ENCODE measurements at places on chromosomes 6 and 20.

DNA sequence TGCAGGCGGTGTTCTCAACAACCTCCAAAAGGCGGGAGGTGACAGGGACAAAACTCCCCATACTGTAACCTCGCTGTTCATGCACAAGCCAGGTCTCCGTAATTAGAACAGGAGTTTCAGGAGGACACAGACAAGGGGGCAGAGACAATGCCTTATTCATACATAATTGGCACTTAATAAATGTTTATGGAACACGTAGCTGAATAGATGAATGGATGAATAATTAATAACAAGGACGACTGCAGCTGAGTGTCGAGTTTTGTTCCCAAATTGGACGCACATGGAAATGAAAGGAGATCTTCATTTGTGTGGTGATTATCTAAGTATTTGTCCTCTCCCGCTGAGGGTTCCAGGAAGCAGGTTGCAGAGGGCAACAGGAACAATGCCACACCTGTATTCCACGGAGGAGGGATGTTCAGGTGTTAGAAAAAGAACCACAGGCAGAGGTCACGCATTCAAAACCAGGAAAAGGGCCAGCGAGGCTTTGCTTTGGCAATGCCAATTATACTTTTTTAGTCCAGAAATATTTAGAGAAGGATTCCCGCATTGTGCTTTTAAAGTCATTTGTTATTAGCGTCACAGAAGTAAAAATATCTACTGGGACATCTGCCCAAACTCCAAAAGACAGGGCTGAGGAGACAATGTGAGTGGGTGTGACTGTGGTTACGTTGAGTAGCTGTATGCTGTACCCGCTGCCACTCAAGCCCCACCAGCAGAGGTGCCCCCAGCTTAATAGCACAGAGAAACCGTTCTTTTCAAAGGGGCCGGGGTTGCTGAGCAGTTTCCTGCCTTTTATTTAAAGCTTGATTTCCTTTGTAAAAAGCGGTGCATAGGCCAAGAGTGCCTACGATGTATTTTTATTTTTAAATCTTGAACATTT, 123.3 kb downstream of the PXDC1 start:
- DNase-seq = no peak

DNA sequence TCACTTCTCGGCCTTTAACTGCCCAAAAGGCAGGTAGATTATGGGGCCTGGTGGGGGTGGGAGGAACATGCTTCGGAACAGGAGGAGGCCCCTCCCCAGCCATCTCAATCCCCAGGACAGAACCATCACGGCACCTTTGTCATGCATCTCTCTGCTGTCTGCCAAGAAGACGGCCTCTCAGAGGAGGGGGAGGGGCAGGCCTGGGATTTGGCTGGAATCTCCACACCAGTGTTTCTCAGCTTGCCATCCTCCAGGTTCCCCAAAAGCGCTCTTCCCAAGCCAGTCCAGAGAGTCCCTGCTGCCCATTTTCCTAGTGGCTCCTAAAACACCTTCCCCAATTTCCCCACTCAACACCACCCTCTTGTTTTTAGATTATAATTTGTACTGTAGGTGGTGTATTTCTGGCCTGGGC, 2.5 kb upstream of the POU5F1 start:
- DNase-seq = no peak

GRCh38 chr20:11499101-11499634, 418.5 kb upstream of the BTBD3 start:
- DNase-seq = no peak

DNA sequence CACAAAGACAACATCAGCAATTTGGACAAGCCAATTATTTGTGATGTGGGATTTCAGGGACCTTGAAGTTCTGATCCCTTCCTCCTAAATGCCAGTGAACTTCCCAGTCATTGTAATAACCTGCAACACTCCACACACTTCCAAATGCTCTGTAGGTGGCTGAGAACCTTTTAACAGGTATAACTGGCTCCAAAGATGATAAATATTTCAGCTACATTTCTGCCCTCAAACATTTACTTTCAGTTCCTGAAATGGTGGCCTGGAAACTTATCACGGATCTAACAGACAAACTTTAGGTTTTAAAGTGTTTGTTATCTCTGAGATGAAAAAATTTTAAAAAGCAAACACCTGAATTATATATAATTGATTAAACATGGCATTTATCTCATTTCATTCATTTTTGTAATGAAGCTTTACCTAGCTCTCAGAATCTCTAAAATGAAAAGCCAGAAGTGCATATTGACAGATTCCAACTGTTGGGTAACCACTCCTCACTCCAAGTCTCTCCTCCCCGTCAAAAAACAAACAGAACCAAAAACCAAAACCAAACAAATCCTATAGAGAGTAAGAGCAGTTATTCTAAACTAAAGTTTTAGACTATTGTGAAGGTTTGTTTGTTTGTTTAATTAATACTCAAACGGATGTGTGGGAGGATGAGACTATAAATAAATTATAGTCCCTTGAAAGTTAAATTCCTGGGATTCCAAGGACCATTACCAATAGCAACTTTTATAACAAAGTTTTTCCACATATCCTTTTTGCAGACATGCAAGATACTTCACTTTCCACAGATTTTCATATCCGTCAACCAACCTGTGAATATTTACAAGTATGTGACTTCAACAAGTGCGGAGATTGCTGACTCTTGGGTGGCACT, 12.4 kb upstream of the KIAA0408 start:
- peak; percentile 23 for DNase-seq

DNA sequence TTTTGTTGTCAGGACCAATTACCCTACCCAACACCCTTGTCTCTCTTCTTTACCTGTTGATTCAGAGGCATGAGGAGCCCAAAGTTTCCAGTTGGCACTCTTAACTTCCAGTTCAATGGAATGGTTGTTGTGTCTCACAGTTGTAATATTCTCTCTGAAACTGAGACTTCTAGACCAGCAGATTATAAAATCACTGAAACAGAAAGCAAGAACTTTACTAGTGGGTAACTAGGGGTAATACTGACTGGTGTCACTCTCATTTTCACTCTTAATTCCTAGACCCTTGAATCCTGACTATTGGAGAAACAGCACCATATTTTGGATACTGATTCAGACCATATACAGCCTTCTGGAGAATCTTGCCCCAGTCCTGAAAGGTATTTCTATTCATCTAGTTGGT, 140.2 kb upstream of the MMS22L start:
- no peak for DNase-seq

- DNase-seq = peak; percentile 9
Observed at GRCh38 chr6:19988555-19988954, 151.4 kb downstream of the ID4 start.

DNA sequence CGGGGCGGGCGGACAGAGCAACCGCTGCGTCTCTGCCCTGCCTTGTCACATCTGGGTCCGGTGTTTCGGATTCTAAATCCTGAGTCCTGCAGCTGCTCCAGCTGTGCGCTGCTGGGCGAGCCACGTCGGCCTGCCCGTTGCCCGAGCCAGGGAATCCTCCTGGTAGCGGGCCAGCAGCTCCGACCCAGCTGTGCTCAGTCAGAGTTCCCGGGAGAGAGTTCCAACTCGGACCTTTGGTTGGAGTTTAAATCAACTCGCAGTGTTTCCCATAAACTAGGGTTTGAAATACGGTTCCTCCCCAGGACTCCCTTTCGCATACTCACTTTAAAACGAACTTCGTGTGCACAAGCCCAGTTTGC, 315 bp upstream of the PDE10A start:
- peak; percentile 61 for DNase-seq

DNA sequence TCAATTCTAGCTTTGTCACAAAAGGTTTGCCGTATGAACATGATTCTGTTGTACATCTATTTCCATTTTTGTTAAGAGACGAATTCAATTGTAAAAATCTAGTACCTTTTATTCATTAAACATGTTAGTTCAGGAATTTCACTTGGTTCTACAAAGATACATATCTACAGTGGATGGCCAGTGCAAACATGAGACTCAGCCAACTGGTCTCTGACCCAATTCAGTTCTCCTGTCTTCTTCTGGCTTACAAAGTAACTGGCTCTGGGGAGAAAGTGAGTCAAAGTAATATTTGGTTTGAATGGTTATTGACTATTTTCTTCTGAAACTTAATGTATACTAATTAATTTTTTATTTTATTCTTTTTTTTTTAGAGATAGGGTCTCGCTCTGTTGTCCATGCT, 70.0 kb downstream of the ESR1 start:
- DNase-seq = no peak

GRCh38 chr6:166672624-166673206, 45.7 kb upstream of the RPS6KA2 start:
- DNase-seq = no peak

GRCh38 chr6:134235937-134236751, 81.8 kb downstream of the SGK1 start:
- peak; percentile 90 for DNase-seq

DNA sequence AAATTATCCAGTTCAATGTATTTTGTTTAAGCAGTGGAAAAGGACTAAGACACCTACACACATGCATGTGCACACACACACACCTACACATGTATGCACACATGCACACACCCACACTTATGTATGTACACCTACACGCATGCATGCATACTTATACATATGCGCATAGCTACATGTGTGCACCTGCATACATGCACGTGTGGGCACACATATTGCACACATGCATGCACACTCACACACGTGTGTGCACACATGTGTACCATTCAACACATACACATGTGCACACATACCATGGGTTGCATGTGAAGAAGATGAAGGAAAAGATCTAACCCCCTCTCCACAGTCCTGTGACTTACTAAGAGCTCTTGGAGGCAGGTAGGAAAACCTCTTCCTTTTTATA, 122.0 kb upstream of the MAFB start:
- DNase-seq = no peak

DNA sequence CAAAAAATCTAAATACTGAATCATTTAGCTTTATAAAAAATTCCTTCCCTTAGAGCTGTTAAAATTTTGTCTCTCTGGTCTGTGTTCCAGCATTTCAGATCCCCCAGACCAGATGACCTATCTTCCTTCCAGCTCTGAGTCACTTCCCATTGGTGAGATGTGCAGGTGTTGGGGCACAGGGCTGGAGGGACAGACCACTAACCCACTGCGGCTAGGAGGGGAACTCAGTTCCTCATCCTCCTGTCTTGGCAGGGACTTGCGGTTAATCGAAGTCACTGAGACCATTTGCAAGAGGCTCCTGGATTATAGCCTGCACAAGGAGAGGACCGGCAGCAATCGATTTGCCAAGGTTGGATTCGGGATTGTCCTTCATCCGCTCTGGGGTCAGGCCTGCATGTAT, 6.0 kb downstream of the CNPY3 start:
- no peak for DNase-seq

DNA sequence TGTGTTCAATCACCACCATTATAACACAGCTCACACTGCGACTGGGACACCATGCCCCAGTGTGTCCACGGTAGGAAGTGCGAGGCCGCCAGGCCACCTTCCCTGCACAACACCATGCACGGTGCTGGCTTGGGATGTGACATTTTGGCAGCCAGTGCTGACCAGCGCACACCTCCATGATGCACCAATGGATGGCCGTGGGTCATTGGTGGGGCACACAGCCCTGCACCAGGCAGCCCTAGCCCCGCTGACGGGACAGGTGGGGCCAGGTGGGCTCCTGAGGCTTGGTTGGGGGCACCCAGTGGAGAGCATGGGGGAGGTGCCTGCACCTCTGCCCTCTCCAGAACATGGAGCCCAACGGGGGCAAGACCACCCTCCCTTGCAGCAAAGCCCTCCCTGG, 18.2 kb upstream of the FRMD1 start:
- DNase-seq = no peak

DNA sequence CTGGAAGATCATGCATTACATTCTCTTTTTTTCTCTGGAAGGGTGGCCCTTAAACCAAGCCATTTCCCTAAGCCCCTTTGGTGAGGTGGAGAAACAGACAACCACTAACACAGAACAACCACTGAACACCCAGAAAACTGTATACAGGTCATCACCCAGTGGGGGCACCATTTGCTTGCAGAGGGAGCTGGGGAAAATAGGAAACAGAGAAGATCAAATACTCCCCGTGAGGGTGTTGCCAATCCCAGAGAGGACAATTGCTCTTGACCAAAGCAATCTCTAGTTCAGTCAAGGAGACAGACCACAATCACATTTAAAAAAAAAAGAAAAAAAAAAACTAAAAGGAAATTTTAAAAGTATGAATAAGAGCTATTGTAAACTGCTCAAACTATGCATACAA, 865 bp upstream of the DAAM2 start:
- DNase-seq = no peak

DNA sequence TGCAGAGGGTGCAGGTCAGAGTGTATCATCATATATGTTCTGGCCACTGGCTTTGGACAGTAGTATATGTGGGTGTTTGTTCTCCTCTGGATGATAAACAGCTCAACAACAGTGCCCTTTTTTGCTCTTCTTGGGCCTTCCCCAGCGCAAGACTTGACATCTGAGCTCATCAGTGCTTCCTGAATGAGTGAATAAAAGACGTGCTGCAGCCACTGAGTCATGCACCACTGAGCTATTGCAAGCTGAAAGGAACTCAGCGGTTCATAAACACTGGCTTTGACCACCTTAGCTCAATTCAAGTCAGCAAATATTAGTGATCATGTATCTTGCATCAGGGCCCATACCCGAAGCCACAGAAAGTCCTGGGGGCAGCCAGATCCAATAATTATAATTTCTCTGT, 105.3 kb upstream of the KCNG1 start:
- DNase-seq = peak; percentile 97

DNA sequence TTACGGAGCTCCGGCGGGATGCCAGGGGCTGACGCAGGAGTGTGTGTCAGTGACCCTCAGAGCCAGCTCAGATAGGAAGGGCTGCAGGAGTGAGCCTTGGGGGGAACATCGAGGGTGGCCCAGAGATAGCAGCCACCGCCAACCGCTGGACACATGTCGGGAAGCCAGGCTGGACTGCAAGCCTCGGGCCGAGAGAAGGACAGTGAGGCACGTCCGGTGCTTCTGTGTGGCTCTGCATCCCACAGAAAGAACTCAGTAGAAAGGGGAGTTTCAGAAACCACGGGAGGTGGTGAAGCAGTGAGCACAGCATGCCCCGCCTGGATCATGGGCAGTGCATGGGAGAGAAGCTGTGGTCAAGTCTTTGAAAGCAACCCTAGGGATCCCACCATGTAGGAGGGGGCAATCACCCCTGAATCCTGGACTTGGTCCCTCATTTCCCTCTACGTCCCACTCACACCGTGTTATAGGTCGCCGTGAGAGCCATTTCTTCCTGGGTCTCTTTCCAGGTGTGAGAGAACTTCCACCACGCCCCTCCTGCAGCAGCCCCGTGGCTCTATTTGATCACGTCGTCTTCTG, 383.7 kb upstream of the CDH4 start:
- DNase-seq = no peak

DNA sequence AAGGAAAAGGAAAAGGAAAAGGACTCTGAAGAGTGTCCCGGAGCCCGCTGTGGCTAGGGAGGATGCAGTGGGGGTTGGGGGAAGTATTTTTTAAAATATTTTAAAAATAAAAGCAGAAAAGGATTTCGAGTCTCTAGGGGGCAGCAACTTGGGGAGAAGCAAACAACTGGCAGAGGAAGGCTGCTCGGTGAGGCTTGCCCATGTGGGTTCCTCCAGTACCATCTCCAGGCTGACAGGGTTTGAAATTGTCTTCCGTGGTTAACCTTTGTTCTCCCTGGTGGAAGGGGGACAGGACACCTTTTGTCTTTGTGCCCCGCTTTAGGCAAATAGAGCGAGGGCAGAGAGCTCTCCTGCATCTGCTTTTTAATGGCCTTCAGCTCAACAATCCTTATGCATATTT, 60.4 kb upstream of the SNX9 start:
- no peak for DNase-seq

- no peak for DNase-seq
Observed at GRCh38 chr20:32871627-32872160, 13.0 kb downstream of the EFCAB8 start.
